K562 (cell line): ENCODE measurements at places on chromosomes 4 and X.

- no peak overlapping the region for H3K27ac ChIP-seq
- no peaks in the 10 kb centered on the region for H3K27me3 ChIP-seq
- no peaks in the 10 kb centered on the region for H3K4me1 ChIP-seq
- H3K36me3 ChIP-seq, result no peaks in the 10 kb centered on the region
Measured at GRCh38 chrX:103845165-103845653, 13.2 kb upstream of the RAB9B start.

DNA sequence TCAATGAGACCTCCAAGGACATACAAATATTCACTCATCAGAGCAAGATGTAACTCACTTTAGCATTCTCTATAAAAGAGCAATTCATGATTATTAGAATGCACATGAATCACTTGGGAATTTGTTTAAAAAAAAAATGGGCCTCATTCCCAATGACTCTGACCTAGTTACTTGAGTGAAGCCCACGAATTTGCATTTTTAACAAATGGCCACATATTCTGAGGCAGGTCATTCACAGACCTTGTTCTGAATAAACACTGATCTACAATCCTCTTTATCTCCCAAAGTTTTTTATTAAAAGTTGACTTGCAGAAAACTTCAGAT, 255.1 kb upstream of the VEGFC start:
- H3K4me1 ChIP-seq, result no peaks in the 10 kb centered on the region
- no peaks in the 10 kb centered on the region for H3K27me3 ChIP-seq
- no peak overlapping the region for H3K4me3 ChIP-seq
- no peaks in the 10 kb centered on the region for H3K36me3 ChIP-seq
- no peak overlapping the region for H3K27ac ChIP-seq
- DNase-seq, result no peak

DNA sequence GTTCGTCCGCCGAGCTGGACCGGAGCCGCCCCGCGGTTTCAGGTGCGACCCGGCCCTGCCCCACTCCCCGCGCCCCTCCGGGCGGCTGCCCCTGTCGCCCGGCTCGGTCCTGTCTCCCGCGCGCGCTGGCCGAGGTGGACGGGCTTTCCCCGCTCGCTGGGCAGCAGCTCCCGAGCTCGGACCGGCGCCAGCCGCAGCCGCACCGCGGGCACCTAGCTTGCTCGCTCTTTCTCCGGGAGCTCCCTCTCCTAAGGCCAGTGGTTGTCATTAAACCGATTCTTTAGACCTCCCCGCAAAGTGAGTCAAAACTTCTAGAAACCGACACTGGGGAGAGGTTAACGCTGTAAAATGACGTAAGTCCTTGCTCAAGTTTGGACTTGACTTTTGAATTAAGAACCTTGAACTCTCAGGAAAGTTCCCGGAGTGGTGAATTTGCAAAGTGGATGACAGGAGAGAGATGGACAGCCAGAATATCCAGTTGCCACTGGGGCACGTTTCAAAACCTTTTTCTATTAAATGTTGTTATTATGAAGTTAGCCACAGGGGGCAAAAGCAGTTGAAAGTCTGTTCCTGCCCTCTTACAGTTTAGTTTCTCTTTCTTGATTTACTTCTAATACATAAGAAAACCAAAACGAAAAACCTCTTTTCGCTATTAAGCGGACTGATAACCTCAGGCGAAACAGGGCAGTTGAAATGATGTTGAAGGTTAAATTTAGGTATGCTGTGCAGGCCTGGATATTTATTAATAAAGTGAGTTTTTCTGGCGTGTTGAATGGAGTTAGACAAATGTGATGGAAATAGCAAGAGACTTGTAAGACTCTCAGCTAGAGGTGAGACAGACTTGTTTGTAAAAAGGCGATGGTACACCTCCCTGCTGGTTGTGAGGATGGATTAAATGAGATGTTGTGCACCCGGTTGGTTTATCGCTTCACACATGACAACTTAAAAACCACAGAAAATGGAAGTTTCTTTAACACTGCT, 847 bp downstream of the PI4K2B start:
- peaks cover 7% of the 10 kb centered on the region; the same call in 2 of the 3 replicates for H3K36me3 ChIP-seq
- peak; percentile 71 for DNase-seq
- H3K4me1 ChIP-seq, result peaks cover 14% of the 10 kb centered on the region
- H3K27me3 ChIP-seq, result no peaks in the 10 kb centered on the region

DNA sequence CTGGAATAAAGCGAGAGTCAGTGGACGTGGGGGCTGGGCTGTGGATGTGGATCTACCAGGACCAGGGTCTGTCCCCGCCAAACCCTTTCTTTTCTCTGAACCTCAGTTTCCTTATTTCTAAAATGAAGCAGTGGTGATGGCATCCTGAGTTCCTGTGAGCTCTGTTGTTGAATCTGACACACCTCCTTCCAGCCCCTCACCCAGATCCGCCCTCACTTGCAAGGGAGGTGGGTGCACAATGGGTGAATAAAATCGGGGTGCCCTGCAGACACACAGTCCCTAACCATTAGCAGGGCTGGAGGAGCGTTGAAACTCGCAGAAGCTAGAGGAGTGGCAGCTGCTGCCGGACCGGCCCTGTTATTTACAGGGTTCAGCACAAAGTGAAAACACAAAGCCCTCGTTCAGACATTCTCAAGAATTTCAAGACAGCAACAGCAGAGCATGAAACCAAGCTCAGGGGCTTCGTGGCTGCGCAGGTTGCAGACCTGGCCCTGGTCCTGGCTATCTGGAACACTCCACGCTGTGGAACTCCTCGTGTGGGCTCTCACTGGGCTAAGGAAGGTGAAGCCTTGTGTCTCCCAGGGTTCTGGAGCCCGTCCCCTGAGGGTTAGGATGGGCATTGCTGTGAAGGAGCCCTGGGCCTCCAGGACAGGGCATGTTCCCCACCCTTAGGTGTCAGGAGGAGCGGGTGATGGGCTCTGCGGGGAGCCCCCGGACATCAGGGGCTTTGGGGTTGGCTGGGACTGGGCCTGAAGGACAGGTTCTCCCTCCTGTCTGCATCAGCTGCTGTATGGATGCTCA, 42.9 kb downstream of the PSAPL1 start:
- no peak overlapping the region for H3K4me3 ChIP-seq
- H3K27me3 ChIP-seq, result peaks cover 10% of the 10 kb centered on the region; the same call in 2 of the 3 replicates

- no peak overlapping the region for H3K27ac ChIP-seq
- H3K4me3 ChIP-seq, result no peak overlapping the region
- H3K36me3 ChIP-seq, result no peaks in the 10 kb centered on the region
- H3K4me1 ChIP-seq, result no peaks in the 10 kb centered on the region
- peaks cover 2% of the 10 kb centered on the region; the same call in 1 of the 3 replicates for H3K27me3 ChIP-seq
- peak; percentile 35 for DNase-seq
Measured at GRCh38 chrX:9873952-9874351, 87.7 kb downstream of the SHROOM2 start.

DNA sequence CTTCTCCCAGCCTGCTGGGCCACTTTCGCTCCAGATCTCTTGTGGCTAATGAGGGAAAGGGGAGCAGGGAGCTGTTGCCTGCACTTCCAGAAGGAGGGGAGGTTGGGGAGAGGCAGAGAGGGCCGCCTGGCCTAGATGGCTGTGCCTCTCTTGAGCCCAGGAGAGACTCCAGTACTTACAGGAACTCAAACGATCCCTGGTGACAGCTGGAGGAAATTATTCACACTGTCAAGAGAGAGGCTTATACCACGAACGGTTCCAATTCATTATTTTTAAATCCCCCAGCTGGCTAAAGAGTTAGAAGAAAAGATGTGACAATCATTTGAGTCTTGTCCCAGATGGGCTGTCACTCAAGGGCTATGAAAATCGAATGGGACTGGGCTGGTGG, 96.1 kb downstream of the PHKA2 start:
- H3K27ac ChIP-seq, result no peak overlapping the region
- no peak overlapping the region for H3K4me3 ChIP-seq
- no peaks in the 10 kb centered on the region for H3K36me3 ChIP-seq
- no peaks in the 10 kb centered on the region; the same call in 2 of the 3 replicates for H3K27me3 ChIP-seq

GRCh38 chr4:48047896-48048295, 31.3 kb downstream of the NIPAL1 start:
- no peak overlapping the region for H3K27ac ChIP-seq
- no peaks in the 10 kb centered on the region for H3K36me3 ChIP-seq
- peaks cover 14% of the 10 kb centered on the region for H3K27me3 ChIP-seq
- no peaks in the 10 kb centered on the region for H3K4me1 ChIP-seq
- no peak overlapping the region for H3K4me3 ChIP-seq

DNA sequence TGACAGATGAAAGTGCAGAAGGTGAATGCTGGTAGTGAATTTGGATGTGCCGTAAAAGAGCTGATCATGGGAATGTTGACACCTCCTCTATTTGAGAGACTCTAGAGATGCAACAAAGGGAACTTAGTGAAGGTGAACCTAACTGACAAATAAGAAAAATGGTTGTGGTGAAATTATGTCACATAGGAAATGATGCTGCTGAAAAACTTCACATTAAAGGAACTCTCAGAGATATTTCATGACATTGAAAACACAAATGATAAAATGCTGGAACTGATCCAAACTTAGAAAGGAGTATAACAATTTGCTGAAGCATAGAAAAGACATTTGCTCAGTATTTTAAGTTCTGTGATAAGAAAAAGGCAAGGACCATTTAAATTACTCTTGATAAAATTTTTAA, 31.9 kb downstream of the MGAT4D start:
- H3K36me3 ChIP-seq, result no peaks in the 10 kb centered on the region
- DNase-seq, result no peak
- H3K4me3 ChIP-seq, result no peak overlapping the region
- no peak overlapping the region for H3K27ac ChIP-seq

GRCh38 chr4:153366486-153366885, 22.0 kb downstream of the MND1 start:
- no peak for DNase-seq
- H3K36me3 ChIP-seq, result peaks cover 79% of the 10 kb centered on the region
- peaks cover 2% of the 10 kb centered on the region; the same call in 1 of the 2 replicates for H3K4me1 ChIP-seq
- no peak overlapping the region for H3K27ac ChIP-seq
- H3K4me3 ChIP-seq, result no peak overlapping the region

GRCh38 chr4:150572704-150573504, 9.0 kb upstream of the MAB21L2 start:
- peak; percentile 81 for DNase-seq
- peak overlapping the region; percentile 91 for H3K27ac ChIP-seq
- H3K27me3 ChIP-seq, result no peaks in the 10 kb centered on the region
- no peaks in the 10 kb centered on the region; the same call in 1 of the 2 replicates for H3K4me1 ChIP-seq
- H3K36me3 ChIP-seq, result no peaks in the 10 kb centered on the region

DNA sequence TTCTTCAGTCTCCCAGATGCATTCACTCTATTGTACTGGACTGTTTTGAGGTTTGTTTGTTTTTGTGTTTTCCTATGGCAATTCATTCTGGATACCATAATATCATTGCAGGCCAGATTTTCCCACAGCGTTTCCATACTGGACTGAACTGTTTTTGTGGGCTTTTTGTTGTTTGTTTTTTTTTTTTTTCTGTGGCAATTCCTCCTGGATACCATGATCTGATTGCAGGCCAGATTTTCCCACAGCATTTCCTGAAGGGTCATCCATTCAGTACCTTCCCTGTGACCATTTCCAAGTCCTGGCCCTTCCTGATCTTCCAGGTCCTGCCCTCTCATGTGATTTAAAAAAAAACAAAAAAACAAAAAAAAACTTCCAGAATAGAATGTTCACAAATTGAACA, 33.9 kb upstream of the FAM241A start:
- H3K36me3 ChIP-seq, result no peaks in the 10 kb centered on the region
- H3K27ac ChIP-seq, result no peak overlapping the region
- no peaks in the 10 kb centered on the region for H3K27me3 ChIP-seq
- peaks cover 11% of the 10 kb centered on the region for H3K4me1 ChIP-seq
- DNase-seq, result no peak

DNA sequence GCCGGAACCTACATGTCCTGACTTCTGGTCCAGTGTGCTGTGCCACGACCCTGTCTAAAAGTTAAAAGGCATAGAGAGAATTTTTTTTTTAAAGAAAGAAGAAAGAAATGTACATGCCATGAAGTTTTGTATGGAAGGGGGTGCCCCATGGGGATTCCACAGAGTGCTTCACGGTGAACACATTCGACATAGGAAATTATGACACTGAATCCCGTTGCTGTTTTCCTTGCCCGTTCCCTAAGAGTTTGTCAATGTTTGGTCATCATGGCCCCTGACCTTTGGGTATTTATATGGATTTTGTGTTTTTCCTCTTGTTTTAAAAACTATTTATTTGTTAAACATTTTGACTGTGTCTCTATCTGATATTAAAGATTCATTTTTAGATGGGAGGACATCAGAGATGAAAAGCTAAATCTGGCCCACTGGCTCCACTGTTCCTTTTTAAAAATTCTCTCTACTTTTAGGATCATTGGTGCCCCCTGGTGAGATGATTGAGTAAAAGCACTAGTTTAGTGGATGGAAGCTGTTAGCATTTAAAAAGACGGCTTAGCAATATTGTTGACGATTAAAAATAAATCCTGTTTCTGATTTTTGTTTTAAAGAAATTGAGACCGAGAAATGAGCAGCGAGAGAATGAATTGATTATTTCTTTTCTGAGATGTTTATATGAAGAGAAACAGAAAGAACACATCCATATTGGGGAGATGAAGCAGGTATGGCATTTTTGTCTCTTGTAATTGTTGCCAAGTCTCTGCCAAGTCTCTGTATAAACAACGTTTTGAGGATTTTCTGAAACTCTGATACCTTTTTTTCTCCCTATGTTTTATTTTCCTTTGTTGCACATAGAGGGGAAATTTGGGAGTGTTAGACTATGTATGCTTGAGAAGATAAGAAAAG, 75.0 kb downstream of the PTTG2 start:
- no peaks in the 10 kb centered on the region for H3K4me1 ChIP-seq
- peak; percentile 55 for DNase-seq
- no peak overlapping the region for H3K4me3 ChIP-seq
- no peaks in the 10 kb centered on the region for H3K36me3 ChIP-seq
- H3K27ac ChIP-seq, result no peak overlapping the region

DNA sequence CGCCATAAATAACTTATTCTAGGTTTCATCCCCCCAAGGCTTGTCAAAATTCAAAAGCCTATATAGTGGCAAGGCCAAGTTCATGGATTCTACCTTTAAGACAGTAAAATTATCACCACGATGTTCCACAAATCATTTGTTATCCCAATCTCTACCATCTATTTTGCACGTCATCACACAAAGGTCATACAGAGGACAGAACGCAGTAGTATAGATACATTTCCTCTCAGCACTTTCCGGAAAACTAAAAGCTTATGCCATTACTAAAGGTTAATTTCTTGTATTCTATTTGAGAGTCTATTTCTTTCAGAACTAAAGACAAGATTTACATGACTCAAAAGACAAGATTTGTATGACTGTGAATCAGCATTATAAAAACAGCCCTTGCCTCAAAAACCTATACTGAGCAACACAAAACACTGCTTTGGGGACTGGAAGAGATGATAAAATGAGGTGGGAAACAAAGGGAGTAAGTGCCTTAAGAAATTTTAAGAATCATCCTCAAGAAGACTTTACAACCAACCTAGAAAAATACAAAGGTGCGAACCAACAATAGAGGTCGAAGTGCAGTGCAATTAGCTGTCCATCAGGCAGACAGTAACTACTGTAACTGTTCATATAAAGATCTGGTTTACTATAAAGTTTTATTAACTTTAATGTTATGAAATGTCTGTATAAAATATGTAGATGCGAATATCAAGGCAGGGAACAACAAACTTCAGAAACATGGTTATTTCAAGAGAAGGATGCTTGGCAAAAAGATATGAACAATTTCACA, 7.6 kb downstream of the UBE2D3 start:
- peaks cover 92% of the 10 kb centered on the region for H3K36me3 ChIP-seq
- no peak overlapping the region for H3K4me3 ChIP-seq
- DNase-seq, result no peak
- peak overlapping the region; percentile 53; the same call in 2 of the 3 replicates for H3K27ac ChIP-seq
- no peaks in the 10 kb centered on the region for H3K27me3 ChIP-seq

- no peaks in the 10 kb centered on the region for H3K4me1 ChIP-seq
- DNase-seq, result no peak
- H3K36me3 ChIP-seq, result no peaks in the 10 kb centered on the region
- H3K27me3 ChIP-seq, result no peaks in the 10 kb centered on the region
Measured at GRCh38 chr4:41178372-41179370, 35.7 kb downstream of the APBB2 start.

GRCh38 chr4:92172203-92172602, 131.6 kb upstream of the GRID2 start:
- no peak for DNase-seq
- no peak overlapping the region for H3K27ac ChIP-seq
- no peaks in the 10 kb centered on the region for H3K27me3 ChIP-seq
- H3K4me3 ChIP-seq, result no peak overlapping the region
- H3K4me1 ChIP-seq, result no peaks in the 10 kb centered on the region
- H3K36me3 ChIP-seq, result no peaks in the 10 kb centered on the region
